ENCODE measurements at places on chromosomes 7 and 10.

GRCh38 chr10:67110286-67110685 lies 184.4 kb downstream of the LRRTM3 start:
- no peak for DNase-seq

DNA sequence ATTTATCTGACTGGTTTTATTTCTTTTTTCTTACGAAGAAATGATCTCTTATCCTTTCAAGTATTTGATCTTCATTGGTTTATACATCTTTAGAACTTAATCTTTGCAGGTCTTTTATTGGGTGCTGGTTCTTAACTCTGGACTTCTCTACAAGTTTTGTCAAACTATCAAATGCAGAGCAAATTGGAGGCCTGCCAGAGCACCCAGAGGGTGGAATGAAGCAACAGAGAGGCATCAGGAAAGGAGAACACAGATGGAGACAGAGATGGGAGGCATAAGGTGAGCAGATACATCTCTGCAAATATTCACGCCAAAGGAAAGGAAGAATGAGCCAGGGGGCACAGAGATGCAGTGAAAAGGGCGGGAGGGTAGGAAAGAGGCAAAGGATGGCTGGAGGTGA lies 130.3 kb downstream of the PKD1L1 start:
- no peak for DNase-seq

DNA sequence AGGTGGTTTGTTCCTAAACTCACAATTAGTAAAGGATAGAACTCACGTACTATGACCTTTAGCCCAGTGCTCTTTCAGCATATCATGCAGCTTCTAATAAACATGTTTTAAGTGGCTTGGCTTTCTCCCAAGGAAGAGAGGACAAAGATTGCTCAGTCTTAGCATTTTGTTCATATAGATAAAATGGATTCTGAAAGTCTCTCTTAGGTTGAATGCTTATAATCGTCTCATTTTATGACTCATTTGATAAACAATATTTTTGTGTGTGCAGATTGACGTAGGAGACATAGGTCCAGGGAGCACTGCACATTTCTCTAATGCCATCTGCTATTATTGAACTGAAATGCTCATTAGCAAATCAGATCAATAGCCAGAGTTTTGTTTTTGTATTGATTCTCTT lies 44.8 kb downstream of the GNAT3 start:
- no peak for DNase-seq

GRCh38 chr10:59879363-59879913 lies 26.9 kb downstream of the CCDC6 start:
- DNase-seq, result no peak

DNA sequence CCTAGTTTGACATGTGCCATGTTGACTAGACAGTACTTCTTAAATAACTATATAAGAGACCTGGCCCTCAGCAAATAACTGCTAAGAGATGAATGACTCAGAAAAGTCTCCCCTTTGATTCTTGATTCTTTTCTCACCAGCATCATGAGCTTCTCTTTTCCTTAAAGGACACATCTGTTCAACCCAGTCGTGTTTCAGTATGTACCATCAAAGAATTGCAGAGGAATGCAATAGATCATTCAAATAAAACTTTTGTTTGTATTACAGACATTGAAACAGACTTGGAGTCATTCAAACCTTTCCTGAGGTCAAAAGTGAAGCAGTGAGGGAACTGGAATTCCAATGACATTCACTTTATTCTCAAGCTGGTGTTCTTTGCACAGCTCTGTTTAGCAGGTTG lies 598.3 kb upstream of the GHITM start:
- no peak for DNase-seq

- no peak for DNase-seq
Observed at GRCh38 chr10:109996225-109996624, 11.6 kb upstream of the ADD3 start.

- DNase-seq, result no peak
Observed at GRCh38 chr10:126568809-126569385, 101.6 kb downstream of the C10orf90 start.

Data from AG09319 (cell line).